Stimulated activated effector memory CD8-positive, alpha-beta T cell treated with anti-CD3 and anti-CD28 coated beads, Interleukin-12 subunit alpha, Interleukin-12 subunit beta, amount 100 ng/mL, for 72 hours (primary cell): ENCODE measurements at places on chromosomes 6 and 20.

GRCh38 chr20:31573555-31574321, 31.4 kb upstream of the ID1 start:
- DNase-seq = no peak

DNA sequence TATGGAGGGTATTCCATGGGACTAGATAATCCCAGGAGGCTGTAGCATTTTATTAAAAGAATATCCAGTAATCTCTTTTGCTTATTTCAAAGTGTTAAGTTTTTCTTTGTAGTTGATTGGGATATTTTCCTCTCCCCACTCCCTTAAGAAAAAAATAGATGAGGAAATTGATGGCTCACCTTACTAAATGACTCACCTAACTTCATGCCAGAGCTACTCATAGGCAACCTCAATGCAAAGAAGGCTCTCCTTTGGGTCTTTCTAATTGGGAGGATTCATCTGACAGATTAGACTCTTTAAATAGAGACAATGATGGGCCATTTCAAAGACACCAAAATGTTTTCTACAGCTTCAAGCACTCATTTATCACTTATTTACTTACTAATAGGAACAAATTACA, 528.5 kb upstream of the BTBD3 start:
- DNase-seq = no peak

GRCh38 chr6:25100288-25100687, 164.5 kb upstream of the RIPOR2 start:
- DNase-seq = no peak

- no peak for DNase-seq
Observed at GRCh38 chr6:166861961-166862286, 94.4 kb downstream of the RNASET2 start.

GRCh38 chr6:40958738-40959137, 80.3 kb downstream of the UNC5CL start:
- no peak for DNase-seq
